ENCODE measurements at places on chromosomes 5 and 9.

DNA sequence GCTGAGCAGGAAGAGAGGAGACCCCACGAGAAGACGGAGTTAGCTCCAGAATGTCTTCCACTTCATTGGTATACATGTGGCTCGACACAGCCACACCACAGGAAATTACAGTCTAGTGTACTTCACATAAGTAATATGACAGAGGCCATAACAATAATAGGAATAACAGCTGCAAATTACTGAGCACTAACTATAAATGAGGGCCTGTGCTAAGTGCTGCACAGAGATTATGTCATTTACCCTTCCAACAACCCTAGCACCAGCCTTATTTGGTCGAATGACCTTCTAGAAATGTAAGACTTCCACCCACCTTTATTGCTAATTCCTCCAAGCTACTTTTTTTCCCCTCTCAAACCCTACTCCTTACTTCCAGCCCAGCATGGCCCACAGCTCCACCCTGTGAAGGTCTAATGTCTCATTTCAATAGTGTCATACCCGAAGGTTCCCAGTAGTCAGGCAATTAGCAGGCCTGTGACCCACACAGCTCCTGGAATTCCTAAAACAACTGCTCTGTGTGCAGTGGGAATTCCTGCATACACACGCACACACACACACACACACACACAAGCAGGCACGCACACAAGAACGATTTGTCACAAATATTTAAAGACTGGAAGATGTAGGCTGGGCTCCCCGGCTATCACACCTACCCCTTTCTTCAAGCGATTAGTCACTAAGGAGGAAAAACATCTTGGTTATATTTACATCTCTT, 134.5 kb downstream of the FRMD3 start:
- DNase-seq = no peak

GRCh38 chr9:29806937-29807618, 2233.8 kb upstream of the C9orf72 start:
- DNase-seq = no peak

DNA sequence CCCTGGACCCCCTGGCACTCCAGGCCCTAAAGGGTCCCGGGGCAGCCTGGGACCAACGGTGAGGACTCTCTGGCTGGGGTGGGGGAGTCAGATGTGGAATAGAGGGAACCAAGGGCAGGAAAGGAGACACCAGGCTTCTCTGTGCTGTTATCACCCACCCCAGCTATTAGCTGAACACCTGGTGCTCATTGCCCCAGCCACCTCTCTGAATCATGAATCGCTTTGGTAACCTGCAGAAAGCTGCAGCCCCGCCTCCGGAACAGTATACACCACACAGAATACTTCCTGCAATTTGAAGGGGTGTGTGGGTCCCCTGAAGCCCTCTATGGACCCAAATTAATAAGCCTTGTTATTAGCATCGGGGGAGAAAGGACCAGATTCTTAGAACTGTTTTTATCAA, 40.4 kb upstream of the ORM1 start:
- DNase-seq = no peak

- DNase-seq = no peak
Observed at GRCh38 chr5:73359395-73359794, 89.2 kb downstream of the FOXD1 start.

DNA sequence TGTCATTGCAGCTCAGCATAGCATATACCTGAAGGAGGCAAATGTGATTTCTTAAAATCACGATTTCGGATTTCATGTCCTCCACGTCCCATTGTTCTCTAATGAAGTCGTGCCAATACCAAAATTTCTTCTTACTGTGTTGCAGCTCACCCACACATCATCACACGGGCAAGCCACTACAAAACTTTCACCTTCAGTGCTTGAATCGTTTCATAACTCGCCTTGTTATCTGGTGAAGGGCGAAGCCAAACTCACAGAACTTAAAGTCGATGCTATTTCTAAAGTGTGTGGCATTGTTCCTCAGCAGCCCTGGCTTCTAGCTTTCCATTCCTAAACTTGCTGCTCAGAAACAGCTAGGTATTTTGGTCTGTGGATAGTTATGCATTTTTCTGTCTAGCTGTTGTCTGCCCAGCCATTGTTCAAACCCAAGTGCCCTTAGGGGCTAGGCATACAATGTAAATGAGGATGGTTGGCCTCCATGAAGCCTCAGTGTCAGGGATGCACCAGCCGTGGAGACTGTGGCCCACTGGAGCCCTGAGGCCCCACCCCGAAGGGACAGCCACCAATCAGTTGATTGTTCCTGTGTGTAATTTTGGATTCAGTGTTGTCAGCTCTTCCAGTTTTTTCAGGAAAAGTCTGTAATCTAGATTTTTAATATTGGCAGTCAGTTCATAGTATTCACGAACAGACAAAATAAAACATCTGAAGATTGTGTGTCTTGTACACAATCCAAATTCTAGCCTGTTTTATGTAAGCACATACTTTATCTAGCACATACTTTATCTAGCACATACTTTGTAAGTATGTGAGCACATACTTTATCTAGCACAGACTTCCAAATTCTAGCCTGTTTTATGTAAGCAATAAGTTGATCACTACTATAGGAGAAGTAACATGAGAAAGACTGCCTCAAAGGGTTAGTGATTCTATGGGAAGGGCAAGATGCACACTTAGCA, 112.8 kb downstream of the DAPK1 start:
- DNase-seq = no peak

GRCh38 chr5:125603321-125603720, 819.9 kb upstream of the GRAMD2B start:
- DNase-seq = no peak

DNA sequence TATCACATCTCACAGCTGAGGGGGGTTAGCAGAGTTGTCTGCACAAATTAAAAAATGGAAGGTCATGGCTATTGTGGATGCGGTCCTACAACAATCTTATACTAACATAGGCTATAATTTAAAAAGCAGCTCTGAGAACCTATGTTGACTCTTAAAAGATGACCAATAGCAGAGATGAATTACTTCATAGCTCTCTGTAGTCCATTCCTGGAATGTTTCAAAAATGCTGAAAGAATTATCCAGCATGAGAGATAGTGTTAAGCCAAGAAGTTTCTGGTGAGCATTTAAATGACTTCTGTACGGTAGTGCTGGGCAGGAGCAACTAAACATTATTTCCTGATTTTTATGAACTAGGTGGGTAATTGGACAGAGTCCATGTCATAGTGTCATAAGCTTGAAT, 218.2 kb upstream of the NUDT12 start:
- DNase-seq = no peak

DNA sequence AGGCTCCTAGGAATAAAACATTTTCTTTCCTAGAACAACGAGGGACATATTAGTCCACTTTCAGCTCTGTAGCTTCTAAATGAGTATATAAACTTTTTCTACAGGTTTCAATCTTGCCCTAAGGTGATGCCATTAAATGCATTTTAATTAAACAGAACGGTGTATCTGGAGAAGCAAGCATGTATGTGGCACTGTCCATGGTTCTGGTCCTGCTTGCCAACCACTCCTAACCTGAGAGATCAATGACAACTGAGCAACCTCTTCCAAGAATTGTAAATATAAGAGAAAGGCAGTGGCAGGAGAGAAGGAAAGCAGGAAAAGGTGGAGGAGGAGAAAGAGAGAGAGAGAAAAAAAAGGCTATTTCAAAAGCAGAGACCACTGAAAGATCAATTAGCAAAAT, 95.6 kb upstream of the SPOCK1 start:
- no peak for DNase-seq

DNA sequence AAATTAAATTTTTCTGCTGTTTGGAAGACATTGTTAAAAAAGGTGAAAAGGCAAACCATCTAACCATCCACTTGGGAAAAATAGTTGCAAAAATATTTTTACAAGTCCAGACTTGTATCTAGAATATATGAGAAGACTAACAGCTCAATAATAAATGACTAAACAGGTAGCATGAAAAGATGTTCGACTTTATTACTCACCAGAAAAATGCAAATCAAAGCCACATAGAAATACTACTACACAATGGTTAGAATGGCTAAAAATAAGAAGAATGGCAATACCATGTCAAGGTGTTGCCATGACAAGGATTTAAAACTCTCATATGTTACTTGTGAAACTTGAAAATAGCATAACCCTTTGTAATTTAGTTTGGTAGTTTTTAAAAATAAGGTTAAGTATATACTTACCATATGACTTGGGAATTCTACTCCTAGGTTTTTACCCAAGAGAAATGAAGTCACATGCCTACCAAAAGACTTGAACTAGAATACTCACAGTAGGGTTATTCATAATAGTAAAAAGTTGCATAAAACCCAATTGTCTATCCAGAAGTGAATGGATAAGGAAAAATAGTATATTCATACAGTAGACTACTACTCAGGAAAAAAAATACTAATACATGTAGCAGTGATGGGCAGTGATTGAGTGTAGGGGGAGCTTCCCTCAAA, 93.8 kb downstream of the VPS13A start:
- DNase-seq = no peak

DNA sequence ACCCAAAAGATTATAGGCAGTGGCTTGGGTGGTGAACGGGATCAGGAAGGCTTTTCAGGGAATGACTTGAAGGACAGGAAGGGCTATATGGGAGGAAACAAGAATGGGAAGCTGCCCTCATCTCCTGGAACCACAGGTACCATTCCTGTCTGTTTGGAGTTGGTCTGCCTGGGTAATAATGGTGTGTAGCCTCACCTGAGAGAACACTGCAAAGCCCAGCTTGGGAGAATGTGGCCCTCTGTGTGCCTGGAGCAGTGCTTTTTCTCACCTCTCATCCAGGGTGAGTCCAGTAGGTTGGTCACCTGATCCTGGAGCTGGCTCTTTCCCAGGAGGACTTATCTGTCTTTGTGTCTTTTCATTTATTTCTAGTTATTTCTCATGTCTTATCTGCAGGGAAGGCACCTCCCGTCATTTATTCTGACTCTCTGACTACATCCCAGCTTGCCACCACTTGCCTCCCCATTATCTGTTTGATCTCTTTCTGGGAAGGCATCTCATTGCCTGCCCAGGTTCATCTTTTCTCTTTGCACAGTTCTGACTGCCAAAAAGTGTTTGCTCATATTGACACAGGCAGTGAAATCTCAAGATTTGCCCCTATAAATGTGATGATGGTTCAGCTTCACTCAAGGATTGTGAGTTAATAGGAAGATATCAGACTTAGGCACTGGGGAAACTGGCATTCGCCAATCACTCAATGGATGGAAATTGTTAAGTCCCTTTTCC, 22.5 kb upstream of the OR2S2 start:
- no peak for DNase-seq

- DNase-seq = no peak
Observed at GRCh38 chr5:103617090-103617489, 54.5 kb upstream of the NUDT12 start.

DNA sequence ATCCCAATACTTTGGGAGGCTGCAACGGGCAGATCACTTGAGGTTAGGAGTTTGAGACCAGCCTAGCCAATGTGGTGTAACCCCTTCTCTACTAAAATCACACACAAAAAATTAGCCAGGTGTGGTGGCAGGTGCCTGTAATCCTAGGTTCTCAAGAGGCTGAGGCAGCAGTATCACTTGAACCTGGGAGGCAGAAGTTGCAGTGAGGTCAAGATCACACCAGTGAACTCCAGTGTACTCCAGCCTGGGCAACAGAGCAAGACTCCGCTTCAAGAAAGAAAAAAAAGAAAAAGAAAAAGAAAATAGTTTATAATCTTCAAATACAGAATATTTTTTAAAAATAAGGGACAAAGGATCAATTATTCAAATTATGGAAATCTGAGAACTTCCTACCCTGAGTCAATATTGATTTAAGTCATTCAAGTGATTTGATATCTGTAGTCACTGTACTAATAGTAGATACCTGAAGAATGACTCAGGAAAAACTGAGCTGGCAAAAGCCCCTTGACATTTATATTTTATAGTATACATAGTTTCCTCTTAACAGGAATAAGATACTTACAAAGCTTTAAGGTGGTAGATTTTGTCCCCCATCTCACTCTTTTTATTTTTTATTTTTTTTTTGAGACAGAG, 61.8 kb downstream of the PTBP3 start:
- DNase-seq = no peak

DNA sequence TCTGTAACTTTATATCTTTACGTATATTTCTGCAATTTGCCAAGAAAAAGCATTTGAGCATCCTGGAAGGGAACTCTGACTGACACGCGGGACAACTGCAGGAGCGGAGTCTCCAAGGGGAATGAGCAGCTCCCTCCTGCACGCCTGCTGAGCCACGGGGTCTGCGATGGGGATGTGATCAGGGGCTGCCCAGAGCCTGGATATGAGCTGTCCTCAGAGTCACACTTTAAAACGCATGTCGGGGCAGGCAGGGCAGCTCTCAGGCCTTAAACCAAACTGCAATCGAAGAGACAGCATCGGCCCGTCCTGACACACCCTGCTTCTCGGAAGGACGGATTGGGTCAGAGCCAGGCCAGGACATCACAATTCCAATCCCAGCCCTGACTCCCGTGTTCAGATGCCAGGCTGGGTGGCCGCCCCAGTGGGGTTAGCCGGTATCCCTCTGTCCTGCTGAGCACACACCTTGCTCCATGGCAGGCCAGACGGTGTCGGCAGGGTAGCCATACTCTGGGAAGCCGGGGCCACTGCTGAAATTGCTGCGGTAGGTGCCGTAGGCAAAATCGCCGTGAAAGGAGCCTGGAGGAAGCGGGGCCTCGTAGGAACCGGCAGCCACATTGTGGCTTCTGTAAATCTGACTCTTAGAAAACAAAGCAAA, 17.2 kb downstream of the SEC16A start:
- no peak for DNase-seq

DNA sequence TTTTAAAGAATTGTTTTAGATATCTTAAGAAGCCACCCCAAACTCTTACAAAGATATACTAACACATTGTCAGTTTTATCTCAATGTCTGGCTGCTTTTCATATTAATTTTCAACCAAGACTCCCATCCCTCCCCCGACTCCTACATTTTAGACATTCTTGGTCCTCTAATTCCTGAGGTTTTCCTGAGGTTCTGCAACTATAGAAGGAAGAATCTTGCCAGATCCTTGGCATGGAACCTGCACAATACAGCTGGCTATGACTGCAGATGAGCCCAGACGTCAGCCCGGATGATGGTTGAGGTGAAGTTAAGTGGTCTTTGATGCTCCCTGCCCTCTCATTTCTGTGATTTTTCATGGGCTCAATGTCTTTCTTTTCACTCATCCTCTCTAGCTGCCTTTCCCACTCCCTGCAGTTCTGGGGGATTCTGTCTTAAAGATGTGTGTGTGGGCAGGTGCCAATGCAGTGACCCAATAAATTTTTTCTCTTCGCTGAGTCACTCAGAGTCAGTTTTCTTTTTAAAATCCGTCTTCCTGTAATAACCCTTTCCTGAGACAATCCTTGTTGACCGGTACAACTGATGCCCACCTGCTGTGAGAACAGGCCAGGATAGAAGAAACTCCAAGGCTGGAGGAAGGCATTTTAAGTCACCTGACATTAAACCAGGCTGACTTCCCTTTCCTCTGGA, 237.8 kb upstream of the GAS1 start:
- no peak for DNase-seq

GRCh38 chr5:146894753-146895521, 16.4 kb upstream of the PPP2R2B start:
- DNase-seq = no peak

Measured in stimulated activated CD4-positive, alpha-beta T cell treated with anti-CD3 and anti-CD28 coated beads, Interleukin-4, amount 100 ng/mL, for 1 hour (primary cell).